ENCODE measurements at places on chromosomes 11 and 22.

GRCh38 chr11:46675288-46675851, 25.0 kb downstream of the ARHGAP1 start:
- peak; percentile 28 for DNase-seq

GRCh38 chr11:78281511-78281910, 92.8 kb downstream of the USP35 start:
- no peak for DNase-seq

- no peak for DNase-seq
Measured at GRCh38 chr11:72951888-72952287, 137.7 kb downstream of the ATG16L2 start.

- no peak for DNase-seq
Measured at GRCh38 chr11:37762079-37762478, 1164.0 kb upstream of the RAG2 start.

- no peak for DNase-seq
Measured at GRCh38 chr22:27220339-27220738, 563.0 kb downstream of the MIAT start.

- no peak for DNase-seq
Measured at GRCh38 chr11:65625628-65626342, 10.2 kb downstream of the PCNX3 start.

GRCh38 chr11:34214961-34215805, 109.8 kb downstream of the NAT10 start:
- DNase-seq, result peak; percentile 59

- DNase-seq, result no peak
Measured at GRCh38 chr11:107140983-107141382, 122.7 kb upstream of the GUCY1A2 start.

DNA sequence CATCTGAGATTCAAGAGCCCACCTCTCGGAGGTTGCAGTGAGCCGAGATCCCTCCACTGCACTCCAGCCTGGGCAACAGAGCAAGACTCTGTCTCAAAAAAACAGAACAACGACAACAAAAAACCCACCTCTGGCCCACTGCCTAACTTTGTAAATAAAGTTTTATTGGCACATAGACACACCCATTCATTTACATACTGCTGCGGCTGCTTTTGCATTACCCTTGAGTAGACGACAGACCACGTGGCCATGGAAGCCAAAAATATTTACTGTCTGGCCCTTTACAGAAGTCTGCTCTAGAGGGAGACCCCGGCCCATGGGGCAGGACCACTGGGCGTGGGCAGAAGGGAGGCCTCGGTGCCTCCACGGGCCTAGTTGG, 47.0 kb downstream of the GRAMD4 start:
- no peak for DNase-seq

GRCh38 chr22:32765132-32765618, 36.3 kb upstream of the TIMP3 start:
- DNase-seq, result no peak

DNA sequence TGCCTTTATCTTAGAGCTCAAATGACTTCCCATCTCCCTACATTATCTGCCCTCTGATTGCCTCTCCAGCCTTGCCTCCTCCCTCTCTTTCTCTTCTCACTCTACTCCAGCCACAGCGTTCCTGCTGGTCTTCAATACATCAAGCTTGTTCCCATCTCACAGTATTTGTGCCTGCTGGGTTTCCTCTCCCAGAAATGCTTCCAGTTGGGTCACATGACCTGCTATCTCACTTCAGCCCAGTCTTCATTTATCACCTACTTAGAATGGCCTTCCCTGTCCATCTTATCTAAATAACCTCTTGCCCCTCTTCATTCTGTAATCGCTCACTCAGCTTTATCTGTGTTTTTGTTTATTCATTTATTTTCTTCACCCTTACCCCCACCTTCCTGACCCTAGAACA, 61.8 kb upstream of the FAR1 start:
- no peak for DNase-seq

DNA sequence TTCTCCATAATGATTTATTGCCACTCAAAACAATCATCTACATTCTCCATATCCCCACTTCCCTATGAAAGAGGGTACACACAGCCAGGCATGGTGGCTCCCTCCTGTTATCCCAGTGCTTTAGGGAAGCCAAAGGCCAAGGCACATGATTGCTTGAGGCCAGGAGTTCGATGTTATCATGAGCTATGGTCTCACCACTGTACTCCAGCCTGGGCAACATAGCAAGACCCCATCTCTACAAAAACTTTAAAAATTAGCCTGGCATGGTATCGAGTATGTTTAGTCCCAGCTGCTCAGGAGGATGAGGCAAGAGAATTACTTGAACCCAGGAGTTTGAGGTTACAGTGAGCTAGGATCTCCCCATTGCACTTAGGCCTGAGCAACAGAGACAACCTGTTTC, 6.0 kb downstream of the HPS5 start:
- DNase-seq, result no peak

DNA sequence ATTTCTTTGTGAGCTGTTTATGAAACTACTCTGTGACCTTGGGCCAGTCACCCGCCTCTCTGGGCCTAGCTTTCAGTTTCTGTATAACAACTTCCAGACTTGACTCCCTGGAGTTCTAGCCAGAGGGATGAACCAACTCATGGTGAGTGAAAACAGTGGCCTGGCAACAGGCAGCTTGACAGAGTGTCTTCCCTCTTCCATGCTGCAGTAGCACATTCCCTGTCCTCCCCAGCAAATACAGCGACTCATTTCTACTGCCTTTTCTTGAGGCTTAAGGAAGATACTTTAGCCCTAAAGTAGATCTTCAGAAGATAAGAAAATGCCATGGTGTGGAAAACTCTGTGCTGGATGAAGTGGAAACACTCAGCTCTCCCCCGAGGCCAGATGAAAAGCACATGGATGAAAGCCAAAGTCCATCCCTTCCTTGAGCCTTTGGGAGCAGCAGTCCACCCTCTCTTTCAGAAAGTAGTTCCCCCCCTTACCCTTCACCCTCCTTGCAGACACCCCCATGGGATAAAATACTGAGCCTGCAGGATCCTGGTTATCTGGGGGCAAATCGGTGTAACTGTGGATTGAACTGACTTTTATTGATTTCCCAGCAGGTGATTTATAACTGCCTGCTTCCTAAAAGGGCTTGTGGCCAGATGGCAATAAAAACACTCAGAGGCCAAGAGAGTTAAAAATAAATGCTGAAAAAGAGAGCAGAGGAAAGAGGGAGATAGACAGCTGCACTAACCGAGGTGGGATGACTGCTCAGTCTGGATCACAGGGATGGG, 24.1 kb downstream of the IRAG1 start:
- peak; percentile 45 for DNase-seq

DNA sequence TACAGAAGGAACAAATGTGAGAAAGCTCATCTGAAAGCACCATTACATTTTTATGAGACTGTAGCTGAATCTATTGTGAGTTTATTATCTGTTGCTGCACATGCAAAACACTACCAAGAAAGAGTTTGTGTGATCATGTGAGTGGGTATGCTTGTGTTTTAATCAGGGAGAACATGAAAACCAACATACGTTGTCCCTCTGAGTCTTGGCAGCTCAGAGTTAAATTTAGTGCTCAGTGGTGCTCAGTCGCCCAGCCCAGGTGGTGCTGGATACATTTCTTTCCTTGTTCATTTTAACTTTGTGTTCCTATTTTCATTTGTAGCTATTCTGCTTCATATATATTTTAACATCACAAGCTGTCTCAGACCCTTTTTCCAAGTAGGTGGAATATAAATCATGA, 500.6 kb downstream of the NTM start:
- DNase-seq, result no peak

GRCh38 chr11:115408036-115408921, 95.9 kb downstream of the CADM1 start:
- DNase-seq, result no peak

DNA sequence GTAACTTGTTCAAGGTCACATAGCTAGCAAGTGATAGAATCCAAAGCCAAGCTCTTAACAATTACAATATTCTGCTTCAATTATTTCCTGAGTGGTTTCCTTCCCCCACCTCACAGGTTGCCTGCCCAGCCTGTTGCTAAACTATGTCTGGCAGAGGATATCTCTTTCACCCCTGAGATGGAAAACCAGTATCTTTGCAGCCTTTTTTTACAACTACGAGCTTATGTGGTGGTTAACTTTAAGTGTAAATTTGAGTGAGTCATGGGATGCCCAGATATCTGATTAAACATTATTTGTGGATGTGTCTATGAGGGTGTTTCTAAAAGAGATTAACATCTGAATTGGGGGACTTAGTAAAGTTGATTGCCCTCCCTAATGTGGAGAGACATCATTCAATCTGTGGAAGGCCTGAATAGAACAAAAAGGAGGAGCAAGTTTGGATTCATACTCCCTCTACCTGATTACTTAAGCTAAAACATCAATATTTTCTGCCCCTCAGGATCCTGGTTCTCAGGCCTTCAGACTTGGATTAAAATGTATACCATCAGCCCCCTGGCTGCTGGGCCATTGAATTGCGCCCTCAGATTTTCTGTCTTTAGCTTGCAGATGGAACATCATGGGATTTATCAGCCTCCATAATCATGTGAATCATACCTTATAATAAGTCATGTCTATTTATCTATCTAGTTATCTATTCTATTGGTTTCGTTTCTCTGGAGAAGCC, 911.9 kb downstream of the METTL15 start:
- DNase-seq, result peak; percentile 26

GRCh38 chr11:7160814-7161489, 72.2 kb downstream of the RBMXL2 start:
- no peak for DNase-seq

GRCh38 chr11:69293819-69294505, at the start of gene MYEOV:
Gene MYEOV, plus strand, starts transcription at chr11:69294155. Its CDS starts 1,200 bp downstream, at chr11:69295355.
- DNase-seq, result peak; percentile 97

DNA sequence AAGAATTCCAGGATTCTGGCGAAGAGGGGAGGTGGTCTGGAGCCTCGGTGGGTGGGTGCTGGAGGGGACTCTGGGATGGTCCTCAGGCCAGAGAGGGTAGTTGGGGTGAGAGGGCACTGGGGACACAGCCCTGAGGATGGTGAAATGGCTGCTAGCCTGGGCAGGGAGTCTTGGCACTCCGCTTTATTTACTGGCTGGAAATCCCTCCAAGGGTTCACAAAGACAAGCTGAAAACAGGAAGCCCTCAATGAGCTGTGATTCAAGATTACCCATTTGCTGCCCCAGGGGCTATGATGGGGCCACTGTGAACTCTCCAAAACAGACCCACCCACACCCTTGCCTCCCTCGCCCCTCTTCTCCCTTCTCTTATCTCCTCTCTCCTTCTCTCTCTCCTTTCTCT, 71.9 kb downstream of the FBXO7 start:
- DNase-seq, result peak; percentile 20

DNA sequence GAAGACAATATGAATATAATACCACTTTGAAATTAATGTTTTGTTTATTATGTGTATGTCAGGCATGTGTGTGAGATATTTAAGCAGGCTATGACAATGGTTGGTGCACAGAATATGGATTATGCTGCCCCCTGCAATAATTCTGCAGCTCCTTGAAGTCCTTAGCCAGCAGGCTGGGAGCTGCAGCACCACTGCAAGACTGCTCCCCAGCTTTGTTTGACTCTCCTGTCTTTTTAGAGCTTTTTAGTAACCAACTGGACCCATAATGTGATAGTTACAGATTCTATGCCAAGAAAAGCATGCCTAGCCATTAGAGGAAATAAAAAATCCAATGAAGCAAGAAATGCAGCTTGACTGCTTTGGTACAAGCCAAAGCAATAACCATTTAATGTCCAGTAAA, 535.1 kb downstream of the TMEM135 start:
- DNase-seq, result no peak

GRCh38 chr22:25746012-25746373, 4.0 kb downstream of the MYO18B start:
- DNase-seq, result peak; percentile 39

DNA sequence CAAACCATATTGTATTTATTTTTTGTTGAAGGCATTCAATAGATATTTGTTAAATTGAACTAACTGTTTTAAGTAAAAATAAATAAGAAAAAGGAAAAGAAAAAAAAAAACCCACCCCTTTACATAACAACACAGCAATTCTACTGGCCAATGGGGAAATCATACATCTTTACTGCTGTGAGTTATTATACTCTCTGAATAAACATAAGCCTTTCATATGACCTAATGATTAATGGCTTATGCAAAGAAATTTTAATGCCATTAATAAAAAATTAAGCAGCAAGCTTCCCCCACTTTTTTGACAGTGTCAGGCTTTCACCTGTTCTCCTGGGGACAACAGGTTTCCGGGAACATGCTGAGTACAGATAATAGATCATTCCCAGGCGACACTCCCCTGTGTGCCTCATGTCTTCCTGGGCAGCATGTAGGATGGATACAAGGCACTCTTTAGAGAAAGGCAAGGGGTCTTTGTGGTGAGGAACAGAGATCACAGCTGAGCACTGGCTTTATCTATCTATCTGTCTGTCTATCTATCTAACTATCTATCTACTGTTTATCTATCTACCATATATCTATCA, 676.0 kb downstream of the NTM start:
- no peak for DNase-seq

GRCh38 chr11:115368616-115369015, 135.6 kb downstream of the CADM1 start:
- no peak for DNase-seq

DNA sequence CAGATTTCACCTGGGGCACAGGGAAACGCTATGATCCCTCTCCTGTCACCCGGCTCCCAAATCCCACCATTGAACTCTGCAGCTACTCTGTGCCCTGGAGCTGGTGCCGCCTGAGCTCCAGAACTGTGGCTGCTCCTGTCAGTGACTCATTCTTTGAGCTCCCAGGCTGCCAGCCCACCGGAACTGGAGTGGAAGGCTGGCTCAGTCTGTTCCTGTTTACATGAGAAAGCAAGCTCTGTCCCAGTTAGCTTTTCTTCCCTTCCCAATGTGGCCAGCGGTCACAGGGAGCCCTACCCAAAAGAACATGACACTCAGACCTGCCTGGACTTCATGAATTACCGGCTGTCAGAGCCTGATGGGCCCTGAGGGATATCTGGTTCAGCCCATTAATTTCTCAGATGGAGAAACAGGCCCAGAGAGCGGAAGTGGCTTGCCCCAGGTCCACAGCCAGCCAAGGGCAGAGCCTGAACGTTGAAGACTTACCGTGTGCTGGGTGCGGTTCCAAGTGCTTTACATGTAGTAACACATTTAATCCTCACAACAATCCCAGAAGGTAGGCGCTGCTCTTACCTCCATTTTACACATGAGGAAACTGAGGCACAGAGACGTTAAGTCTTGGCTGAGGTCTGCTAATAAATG, 23.8 kb upstream of the IGSF22 start:
- DNase-seq, result peak; percentile 52

DNA sequence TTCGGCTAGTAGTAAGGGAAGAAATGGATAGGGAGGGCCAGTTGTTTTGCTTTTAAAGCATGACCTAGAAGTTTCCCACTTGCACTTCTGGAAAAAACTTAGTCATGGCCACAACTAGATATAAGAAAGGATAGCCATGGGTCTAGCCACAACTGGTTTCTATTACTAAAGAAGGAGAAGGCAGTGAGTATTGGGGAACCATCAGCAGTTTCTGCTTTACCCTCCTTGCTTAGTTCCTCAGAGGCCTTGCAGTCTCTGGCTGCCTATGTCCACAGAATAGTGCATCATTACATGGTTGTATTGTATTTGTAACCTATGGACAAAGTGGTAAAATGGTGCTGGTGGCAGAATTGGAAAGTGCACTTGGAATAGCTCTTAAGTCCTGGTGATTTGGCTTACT, 35.6 kb downstream of the NXPE1 start:
- DNase-seq, result no peak
